GOT3 (cell line): ENCODE measurements at places on chromosomes 2 and 18.

DNA sequence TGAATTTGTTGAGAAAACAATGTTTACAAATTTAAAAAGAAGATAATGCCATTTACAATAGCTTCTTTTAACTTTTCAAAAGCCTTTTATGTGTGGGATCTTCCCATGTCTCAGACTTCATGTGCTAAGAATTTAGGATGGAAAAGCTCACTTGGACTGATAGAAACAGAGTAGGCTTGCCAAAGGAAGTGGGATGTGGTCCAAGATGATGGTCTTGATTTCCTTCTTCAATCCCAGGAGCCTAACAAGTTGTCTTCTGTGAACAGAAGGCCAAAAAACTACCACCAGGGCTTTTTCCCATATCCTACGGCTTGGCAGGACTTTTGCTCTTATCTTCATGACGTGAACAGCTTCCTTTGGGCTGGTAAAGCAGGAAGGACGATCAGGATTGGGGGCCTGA is 9.5 kb downstream of the CXCR4 start:
- DNase-seq, result no peak

GRCh38 chr18:54880395-54881105 is 52.3 kb downstream of the RAB27B start:
- no peak for DNase-seq

GRCh38 chr2:218855305-218856166 is 4.1 kb upstream of the WNT6 start:
- DNase-seq, result no peak

GRCh38 chr18:76459687-76460350 is 35.2 kb downstream of the ZNF516 start:
- peak; percentile 47 for DNase-seq

DNA sequence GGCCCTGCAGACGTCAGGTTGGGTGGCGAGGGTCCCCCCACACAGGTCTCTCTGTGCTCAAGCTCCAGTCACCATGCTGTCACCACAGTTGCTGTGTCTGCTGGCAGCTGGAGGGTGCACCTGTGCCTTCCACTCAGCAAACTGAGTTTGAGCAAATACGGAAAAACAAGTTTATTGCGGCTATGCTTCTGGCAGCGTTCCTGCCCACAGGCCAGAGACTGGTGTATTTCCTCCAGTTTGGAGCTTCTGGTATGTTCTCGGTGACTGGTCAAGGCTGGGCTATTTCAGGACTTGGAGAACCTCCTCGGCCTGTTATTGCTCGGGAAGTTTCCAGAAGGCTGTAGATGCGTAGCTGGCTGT is 132.6 kb downstream of the SEPTIN10 start:
- DNase-seq, result no peak

- no peak for DNase-seq
Measured at GRCh38 chr2:144111437-144111836, 408.5 kb downstream of the ZEB2 start.

GRCh38 chr2:47295131-47295980 is 107.6 kb upstream of the MSH2 start:
- DNase-seq, result no peak

- DNase-seq, result no peak
Measured at GRCh38 chr2:159988412-159988970, 73.9 kb downstream of the PLA2R1 start.

GRCh38 chr2:65979446-65979845 is 455.5 kb upstream of the MEIS1 start:
- no peak for DNase-seq

DNA sequence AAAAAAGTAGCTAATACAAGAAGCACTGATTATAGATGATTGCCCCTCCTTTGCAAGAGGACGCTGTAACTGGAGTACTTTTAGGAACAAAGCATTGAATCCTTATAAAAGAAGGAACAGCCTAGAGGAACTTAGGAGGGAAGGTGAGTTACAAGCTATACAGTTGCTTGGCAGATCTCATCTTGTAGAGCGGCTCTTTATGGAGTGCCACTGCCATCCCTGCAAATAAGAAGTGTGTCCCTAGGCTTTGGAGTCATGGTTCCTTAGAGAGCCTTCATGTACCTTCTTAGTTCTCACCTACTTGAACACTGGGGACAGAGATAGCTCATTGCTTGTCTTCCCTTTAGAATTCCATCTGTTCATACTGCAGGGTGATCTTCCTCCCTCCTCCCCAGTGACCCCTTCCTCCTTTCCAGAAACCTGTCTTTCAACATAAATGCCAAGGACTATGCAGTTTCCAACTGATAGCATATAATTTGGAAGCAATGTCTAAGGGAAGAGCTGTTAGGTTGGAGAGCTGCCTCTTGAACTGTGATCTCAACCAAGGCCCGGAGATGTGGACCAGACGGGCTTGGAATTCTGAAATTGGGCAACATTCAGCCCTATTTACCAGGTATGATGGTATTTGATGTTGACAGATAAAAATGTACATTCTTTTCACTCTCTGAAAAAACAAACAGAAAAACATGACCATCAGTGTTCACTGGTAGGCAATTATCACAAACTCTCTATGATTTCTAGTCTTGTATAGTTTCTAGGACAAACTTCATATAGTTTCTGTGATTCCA is 7.5 kb downstream of the FMNL2 start:
- DNase-seq, result no peak

DNA sequence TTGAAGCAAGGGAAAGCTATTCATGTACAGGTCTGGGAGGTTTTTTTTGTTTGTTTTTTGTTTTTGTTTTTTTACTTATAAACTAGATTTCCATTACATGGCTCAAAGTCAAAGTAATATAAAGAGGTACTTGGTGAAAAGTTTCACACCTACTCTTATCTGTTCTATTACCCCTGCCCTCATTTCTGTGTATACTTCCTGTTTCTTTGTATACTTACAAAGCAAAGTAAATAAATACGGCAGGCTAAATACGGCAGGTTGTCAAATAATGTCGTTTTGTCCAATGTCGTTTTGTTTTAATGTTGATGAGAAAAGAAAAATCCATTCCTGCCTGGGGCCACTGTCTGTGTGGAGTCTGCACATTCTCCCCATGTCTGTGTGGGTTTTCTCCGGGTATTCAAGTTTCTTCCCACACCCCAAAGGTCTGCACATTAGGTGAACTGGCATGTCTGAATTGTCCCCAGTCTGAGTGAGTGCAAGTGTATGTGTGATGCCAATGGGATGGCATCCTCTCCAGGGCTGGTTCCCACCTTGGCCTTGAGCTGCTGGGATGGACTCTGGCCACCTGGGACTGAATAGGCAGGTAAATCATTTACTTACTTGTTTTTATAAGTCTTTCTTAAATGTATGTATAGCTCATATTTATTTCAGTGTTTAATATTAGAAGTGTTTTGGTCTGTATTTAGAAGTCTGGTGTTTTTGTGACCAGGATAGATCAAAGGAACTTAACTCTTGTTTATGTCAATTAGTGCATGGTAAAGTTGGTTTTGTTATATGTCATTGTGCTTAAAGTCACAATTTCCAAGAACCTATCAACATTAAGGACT is 13.4 kb downstream of the STAMBP start:
- DNase-seq, result no peak

DNA sequence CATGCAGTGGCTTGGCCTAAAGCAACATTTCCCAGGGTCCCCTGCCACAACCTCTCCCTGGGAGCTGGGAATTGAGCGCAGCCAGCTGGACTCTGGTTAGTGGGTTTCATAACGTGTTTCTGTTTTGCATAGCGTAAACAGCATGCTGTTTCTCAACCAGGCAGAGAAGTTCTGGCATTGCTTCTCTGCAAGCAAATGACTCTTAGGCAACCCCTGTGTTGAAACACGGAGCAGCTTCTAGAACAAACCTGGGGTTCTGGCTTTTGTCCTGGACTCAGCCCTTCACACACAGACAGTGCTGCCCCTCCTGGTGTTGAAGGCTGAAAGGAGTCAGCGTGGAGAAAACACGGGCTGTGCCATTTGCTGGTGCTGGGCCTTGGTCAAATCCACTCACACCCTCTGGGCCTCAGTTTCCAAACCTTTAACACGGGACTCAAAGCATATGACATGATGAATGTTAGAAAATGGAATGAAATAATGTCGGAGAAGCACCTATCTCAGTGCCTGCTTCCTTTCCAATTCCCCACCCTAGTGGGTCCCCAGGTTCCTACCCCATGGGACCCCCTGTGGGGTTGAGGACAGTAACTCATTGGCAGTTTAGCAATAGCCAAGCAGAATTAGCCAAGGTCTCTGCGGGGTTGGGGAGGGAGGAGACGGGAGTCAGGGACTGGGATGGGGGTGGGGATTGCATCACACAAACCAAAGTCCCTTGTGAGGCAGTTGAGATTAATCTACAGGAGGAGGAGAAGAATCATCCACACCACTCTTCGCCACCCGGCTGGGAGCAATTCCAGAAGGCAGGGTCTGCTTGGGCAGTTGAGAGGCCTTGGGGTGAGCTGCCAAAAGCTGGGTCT is 30.2 kb upstream of the IL1R2 start:
- DNase-seq, result peak; percentile 71

GRCh38 chr2:1837022-1837421 is 92.7 kb upstream of the PXDN start:
- DNase-seq, result no peak

GRCh38 chr18:59719544-59720181 is 22.4 kb upstream of the CCBE1 start:
- no peak for DNase-seq

GRCh38 chr2:26139269-26140183 is 33.4 kb upstream of the GAREM2 start:
- DNase-seq, result no peak

- no peak for DNase-seq
Measured at GRCh38 chr2:225040142-225040541, 2.1 kb downstream of the DOCK10 start.

DNA sequence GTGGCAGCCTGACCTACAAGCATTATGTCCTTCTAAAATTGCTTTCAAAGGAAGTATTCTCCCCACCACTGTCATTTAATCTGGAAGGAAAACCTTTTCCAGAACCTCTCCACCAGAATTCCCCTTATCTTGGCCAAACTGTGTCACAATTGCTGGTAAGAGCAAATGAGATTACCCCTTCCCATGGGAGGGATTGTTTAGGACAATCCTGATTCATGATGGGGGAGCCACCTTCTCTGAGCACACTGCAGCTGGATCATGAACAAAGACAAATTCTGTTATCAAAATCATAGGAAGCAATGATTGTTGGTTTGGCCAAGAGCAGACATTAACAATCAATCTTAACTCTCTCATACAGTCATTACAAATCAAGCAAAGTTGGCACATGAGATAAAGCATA is 18.1 kb upstream of the ATOH8 start:
- DNase-seq, result no peak

- no peak for DNase-seq
Measured at GRCh38 chr2:202695166-202695565, 60.4 kb downstream of the FAM117B start.

GRCh38 chr18:13381331-13381730 is 162.8 kb downstream of the LDLRAD4 start:
- DNase-seq, result no peak

- no peak for DNase-seq
Measured at GRCh38 chr2:105674859-105675541, 69.7 kb upstream of the NCK2 start.

GRCh38 chr2:123864416-123864815 is 160.7 kb upstream of the CNTNAP5 start:
- no peak for DNase-seq

DNA sequence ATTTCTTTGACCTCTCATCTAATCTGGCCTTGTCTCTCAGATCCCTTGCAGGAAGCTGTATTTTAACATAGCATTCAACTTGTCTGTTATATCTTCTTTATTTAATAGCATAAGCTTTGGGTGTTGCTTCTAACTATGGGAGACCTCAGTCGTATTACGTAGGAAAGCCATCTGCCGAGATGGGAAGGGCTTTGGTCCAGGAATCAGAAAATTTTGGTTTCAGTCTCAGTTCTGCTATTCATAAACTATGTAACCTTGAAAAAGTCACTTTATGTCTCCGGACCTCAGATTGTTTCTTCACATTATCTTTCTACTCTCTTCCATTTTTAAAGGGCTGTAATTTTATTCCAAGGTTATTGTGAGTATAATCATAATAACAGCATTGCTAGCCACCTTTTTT is 297.7 kb downstream of the SATB2 start:
- DNase-seq, result no peak

GRCh38 chr2:100526868-100527267 is 35.9 kb upstream of the PDCL3 start:
- no peak for DNase-seq

DNA sequence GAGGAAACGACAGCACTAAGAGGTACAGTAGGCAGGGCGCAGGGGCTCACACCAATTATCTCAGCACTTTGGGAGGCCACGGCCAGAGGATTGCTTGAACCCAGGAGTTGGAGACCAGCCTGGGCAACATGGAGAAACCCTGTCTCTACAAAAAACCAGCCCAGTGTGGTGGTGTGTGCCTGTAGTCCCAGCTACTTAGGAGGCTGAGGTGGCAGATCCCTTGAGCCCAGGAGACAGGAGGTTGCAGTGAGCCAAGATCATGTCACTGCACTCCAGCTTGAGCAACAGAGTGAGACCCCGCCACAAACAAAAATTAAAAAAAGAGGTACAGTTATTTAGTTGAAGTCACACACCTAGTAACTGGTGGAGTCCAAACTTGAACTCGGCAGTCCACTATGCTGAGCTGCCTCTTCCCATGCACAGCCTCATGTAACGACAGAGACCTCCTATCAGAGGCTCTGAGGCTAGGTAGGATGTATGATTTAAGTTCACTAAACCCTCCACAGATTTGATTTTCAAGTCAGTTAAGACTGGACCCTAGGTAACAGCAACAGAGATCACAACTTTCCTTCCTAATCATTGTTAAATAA is 8.7 kb downstream of the STK17B start:
- no peak for DNase-seq

DNA sequence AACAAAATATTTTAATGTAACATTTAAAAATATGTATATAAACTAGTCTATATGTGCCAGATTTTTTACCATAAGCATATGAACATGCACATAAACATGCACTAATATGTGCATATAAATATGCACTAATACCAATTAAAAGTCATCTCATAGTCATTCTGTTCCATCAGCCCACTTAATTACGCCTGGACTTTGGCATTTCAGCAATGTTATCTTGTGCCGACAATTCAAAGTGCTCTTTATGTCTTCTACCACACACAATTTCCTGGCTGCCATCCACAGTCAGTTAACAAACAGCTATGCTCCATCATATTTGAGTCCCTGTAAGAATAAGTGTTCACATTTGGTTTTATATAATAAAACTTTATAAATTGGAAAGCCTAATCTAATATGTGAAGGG is 92.6 kb upstream of the TSPYL6 start:
- DNase-seq, result no peak

DNA sequence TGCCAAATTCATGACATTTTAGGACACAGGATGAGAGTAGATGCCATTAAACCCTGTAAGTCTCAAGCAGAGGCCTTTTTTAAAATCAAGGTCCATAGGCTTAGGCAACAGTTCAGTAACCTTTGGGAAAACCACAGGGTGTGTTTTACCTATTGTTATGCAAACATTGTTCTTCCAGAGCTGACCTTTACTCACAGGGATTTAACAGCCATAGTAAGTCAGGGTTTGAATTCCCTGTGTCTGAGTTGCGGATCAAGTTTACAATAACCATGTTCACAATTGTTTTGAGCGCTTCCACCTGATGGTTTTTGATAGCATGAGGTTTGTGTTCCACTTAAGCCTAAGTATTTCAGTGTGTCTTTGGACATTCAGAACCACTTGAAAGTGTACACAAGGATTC is 160.1 kb upstream of the BOD1L2 start:
- DNase-seq, result no peak

GRCh38 chr2:72623481-72623880 is 202.4 kb downstream of the EXOC6B start:
- DNase-seq, result no peak

GRCh38 chr2:38700881-38701458 is 35.1 kb downstream of the GALM start:
- no peak for DNase-seq

GRCh38 chr2:235727174-235727573 is 233.3 kb downstream of the AGAP1 start:
- DNase-seq, result no peak

GRCh38 chr2:232134939-232135338 is 173.4 kb downstream of the DIS3L2 start:
- DNase-seq, result no peak
